Right hindlimb (tissue), 1 donor: ENCODE measurements at places on chromosomes 2 and 18.
A peak's percentile ranks its signal among the peaks of the same experiment; 100 is the strongest.

DNA sequence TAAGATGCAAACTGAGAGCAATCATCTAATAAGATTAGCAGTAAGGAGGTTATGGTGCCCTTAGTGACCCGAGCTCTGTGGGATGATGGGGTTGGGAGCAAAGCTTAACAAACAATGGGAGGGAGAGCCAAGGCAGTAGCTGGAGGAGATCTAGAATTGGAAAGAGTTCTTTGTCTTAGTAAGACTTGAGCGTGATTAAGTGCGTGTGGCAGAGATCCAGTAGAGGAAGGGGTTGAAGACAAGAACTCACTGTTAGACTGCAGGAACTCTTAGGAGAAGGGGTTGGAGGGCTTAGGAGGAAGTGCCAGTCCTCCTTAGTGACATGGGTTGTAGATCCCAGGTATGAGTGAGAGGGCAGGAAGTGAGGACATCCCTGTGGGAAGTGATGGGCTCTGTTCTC lies 184.7 kb downstream of the GFPT1 start:
- DNase-seq, result no peak

- peak; percentile 76 for DNase-seq
Observed at GRCh38 chr2:137947728-137948336, 16.4 kb upstream of the HNMT start.

- DNase-seq, result no peak
Observed at GRCh38 chr2:209162129-209162528, 261.7 kb upstream of the MAP2 start.

DNA sequence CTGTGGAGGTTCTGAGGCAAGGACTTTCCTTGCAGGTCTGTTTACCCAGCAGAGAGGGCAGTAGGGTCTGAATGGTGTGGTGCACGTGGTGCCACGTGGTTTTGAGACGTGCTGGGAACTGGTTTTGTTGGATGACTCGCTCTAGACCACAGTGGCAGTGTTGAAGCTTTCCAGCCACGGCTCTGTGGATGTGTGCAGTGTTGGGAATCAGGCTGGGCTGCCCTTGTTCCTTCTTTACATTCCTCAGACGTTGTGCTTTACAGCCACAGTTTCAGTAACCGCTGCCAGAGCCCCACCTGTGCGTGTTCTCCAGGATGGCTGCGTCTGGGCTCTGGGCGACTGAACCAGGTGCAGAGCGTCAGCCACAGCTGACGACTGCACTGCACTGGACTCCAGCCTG lies 8.2 kb downstream of the CTDP1 start:
- DNase-seq, result no peak

DNA sequence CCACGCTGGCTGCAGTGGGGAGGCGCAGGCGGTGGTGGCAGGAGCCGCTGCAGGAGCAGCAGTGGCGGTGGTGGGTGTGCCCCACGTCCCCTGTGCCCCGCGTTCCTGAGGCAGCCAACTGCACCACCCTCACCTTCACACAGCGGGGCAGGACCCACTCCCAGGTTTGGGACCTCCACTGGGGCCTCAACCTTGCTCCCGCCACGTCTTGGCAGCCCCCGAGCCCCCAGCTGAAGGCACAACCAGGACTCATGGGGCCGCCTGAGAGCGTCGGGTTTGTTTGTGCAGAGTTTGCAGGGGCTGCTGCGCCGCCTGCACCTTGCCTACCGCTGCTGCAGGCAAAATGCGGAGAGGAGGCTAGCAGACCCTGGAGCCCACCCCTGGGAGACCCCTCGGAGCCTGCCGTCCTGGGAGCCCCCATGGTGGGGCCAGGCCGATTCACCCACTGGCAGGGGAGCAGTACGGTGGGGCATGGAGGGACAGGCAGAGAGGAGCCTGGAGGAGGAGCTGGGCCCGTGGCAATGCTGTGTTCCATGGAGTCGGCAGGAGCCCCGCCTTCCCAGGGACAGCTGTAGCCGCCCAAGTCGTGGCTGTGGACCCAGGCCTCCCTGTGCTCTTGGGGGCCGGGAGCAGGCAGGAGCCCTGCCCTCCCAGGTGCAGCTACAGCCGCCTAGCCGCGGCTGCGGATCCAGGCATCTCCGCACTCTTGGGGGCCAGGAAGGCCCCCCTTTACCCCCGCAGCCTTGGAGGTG lies 14.7 kb upstream of the EML6 start:
- peak; percentile 69 for DNase-seq

DNA sequence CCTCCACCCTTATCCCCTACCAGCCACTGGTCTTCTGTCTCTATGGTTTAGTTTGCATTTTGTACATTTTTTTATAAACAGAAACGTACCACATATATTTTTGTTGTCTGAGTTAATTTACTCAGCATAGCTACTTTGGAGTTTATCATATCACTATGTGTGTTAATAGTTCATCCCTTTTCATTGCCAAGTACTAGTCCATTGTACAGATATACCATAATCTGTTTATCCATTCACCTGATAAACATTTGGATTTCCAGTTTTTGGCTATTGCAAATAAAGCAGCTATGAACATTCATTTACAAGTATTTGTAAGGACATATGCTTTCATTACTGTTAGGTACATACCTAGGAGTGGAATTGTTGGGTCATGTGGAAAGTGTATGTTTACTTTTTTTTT lies 123.6 kb downstream of the RHBDD1 start:
- DNase-seq, result no peak

DNA sequence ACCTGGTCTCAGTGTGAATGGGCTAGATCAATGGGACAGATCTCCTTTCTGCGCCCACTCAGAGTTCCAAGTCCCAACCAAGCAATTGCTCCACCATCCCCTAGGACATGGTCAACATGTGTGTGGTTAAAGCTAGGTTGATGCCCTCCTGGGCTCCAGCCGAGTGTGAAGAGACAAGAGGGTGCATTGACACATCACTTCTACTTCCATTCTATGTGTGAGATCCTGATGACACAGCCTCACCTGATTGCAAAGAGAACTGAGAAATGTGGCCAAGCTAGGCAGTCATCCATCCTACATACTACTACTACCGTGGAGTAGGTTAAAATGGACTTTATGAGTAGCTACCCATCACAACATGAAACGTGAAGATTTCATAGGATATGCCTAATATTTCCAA lies 106.8 kb downstream of the NCKAP5 start:
- DNase-seq, result no peak

- DNase-seq, result no peak
Observed at GRCh38 chr2:164030623-164031022, 294.8 kb upstream of the FIGN start.

- DNase-seq, result peak; percentile 33
Observed at GRCh38 chr18:22168360-22168921, 948 bp upstream of the GATA6 start.

- no peak for DNase-seq
Observed at GRCh38 chr2:228469721-228470120, 288.2 kb upstream of the SPHKAP start.

- DNase-seq, result peak; percentile 9
Observed at GRCh38 chr2:239472235-239472775, 71.5 kb upstream of the HDAC4 start.

DNA sequence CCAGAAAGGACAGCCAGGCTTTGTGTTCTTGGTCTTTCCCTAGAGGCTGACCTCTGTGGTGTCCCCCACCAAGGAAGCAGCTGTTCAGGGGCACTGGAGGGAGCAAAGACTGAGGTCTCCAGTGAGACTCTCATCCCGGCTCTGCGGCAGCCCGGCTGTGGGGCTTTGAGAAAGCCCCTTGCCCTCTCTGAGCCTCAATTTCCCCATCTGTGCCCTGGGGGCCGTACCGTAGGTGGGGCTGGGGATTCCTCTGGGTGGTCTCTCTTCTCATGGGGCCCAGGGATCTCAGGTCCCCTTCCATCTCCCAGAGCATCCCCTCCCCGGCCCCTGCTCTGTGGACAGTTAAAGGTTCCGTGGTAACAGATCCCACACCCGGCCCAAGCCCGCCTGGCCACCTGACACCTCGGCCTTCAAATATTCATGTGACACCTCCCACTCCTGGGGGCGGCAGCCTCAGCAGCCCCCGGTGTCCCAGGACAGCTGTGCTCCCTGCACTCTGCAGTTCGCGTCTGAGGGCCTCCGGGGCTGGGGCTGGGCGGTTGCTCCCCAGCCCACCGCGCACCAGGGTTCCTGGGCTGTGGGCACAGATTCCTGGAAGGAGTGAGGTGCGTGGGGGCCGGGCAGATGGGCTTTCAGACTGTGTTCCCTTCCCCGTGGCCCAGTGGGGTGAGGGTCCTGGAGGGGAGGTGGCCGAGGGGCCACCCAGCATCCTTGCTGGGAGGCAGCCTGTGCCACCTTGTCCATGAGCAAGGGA lies 15.1 kb upstream of the KLHL30 start:
- no peak for DNase-seq

DNA sequence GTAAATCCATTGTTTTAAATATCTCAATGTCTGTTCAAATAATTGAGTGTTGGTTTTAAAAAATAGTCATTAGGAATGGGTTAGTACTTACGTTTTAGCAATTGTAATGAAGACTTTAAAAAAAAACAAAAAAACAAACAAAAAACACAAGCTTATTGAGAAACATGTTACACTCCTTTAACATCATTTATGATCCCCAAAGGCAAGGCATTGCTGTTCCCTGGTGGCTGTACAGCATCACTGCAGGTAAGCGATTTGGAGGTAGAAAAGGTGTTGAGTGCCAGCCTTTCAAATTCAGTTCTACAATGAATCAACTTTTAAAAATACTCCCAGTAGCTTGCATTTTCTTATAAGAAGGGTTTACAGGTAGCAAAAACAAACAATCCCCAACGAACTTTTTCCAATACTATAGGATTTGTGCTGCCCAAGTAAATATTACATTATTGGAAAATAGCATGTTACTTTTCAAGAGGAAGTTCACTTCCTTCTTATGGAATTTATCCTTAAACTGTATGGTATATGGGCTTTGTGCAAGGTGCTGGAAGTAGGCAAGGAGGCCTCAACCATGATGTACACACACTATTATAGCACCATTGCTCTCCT lies 27.5 kb downstream of the CNRIP1 start:
- no peak for DNase-seq

DNA sequence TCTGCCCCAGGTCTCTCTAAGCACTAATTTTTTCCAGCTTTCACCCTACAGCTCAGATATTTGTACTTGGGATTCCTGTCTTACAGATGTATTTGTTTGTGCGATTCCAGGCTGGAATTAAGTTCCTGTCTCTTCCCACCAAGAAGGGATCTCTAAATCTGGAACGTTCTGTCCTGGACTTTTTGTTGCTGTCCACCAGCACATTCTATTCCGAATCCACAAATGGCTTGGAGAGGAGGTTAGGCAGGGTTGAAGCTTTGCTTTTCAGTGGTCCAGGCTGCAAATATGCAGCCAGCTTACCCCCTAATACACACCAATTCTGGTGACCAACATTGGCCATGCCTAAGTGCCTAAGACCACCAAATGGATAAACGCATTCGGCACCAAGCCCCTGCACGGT lies 315.0 kb downstream of the TNS1 start:
- no peak for DNase-seq

GRCh38 chr2:200693836-200694470 lies 108.1 kb downstream of the AOX1 start:
- no peak for DNase-seq

DNA sequence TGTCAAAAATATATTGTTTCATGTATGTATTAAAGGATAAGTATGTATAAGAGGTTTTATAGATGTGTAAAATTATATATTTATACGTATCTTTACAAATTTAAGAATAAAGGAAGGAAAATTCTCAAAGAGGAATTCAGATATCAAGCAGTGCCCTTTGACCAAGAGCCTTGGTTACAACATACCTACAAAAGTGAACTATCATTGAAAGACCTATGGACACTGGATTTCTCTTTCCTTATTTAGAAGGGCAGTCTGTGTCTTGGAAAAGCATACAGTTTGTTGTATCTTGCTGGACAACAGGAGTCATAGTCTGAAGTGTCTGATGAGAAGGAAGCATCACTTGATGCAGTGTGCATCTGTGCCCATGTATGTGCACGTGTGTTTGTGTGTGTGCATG lies 21.8 kb upstream of the USP40 start:
- no peak for DNase-seq

GRCh38 chr2:48287976-48288375 lies 242.0 kb upstream of the STON1 start:
- DNase-seq, result no peak

- no peak for DNase-seq
Observed at GRCh38 chr2:79393107-79393685, 119.7 kb upstream of the CTNNA2 start.

DNA sequence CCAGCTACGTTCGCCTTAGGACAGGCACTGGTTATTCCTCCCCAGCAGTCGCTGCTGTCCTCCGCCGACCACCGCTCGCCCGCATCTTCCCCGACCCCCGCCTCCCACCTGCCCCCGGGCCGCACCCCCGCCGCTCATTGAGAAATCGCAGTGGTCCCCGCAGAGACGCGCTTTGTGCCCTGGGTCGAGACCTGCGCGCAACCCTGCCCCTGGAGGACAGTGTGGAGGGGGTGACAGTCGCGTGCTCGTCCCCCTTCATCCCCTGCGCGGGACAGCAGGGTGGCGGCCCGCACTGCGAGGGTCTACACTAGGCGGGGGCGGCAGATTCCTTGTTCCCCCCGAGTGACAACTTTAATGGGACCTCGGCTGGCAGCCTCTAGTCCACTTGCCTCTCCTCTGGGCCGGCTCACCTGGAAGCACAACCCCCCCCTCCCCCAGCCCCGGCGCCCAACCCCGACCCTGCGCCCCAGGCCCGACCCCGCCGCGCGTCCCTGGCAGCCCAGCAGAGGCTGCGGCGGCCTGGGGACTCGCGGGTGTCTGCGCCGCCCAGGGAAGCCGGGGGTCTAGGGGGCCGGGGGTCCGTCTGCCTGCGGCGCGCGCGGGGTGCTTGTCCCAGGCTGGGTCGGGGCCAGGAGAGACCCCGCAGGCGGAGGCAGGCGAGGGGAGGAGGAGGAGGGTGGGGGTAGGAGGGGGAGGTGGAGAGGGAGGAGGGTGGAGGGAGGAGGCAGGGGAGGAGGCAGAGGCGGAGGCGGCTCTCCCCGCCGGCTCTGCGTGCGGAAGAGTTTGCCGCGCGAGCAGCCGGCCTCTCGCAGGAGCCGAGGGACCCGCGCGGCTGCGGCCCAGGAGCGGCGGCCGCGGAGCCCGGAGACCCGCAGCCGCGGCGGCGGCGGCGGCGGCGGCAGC lies at the start of gene NPAS2:
Gene NPAS2 (plus strand): TSS at position 770 of the 903 bp plus-strand sequence. CDS start 84,616 bp downstream, outside the sequence.
- peak; percentile 72 for DNase-seq

DNA sequence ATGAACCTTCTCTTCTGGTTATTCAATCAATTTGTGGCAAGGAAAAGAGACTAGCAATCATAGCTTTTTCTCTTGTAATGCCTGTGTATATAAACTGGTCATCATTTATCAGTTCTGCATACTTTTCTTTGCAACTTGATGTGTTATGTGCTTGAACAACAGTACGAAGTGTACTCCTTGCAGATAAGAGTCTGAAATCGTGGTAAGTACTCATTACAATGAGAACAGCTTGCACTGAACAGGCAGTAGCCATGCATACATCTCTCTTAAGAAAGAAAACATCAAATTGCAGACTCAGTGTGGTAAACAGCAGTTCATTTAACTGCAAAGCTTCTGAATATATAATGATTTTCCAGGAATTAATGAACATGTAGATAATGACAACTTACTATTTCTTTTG lies 64.3 kb downstream of the GREB1L start:
- no peak for DNase-seq

- DNase-seq, result no peak
Observed at GRCh38 chr2:25972049-25972823, 10.1 kb downstream of the KIF3C start.

- no peak for DNase-seq
Observed at GRCh38 chr2:175282300-175282699, 100.8 kb upstream of the ATP5MC3 start.

- DNase-seq, result no peak
Observed at GRCh38 chr2:19009510-19009909, 348.9 kb downstream of the OSR1 start.
